ENCODE measurements at places on chromosomes 4 and X. TPM values are rescaled to one million over a fixed set of nuclear protein-coding genes. Genes with fewer than 3 reads are reported as not detected.

The LANCL3 gene
- total RNA-seq = 5.3 TPM

The SPACA5 gene
- not detected for total RNA-seq

The CNGA1 gene
- 2.8 TPM for total RNA-seq

The NLGN3 gene
- not detected for total RNA-seq

The TEX11 gene
- total RNA-seq = not detected

The GCNA gene
- 1.5 TPM for total RNA-seq

The EVC gene
- total RNA-seq = 18.0 TPM

The GAGE13 gene
- not detected for total RNA-seq

The ABCB7 gene
- total RNA-seq = 6.4 TPM

The SH2D1A gene
- total RNA-seq = not detected

The SOX3 gene
- total RNA-seq = not detected

The ART3 gene
- total RNA-seq = 0.55 TPM

The FAM90A26 gene
- total RNA-seq = not detected

The CXCL3 gene
- 94.6 TPM for total RNA-seq

The NAP1L5 gene
- total RNA-seq = 9.2 TPM

The HHIP gene
- not detected for total RNA-seq

The ANK2 gene
- 16.5 TPM for total RNA-seq

The FGFR3 gene
- total RNA-seq = 20.0 TPM

The TKTL2 gene
- total RNA-seq = 0.87 TPM

The SERTM2 gene
- total RNA-seq = 2.2 TPM

The ATP1B4 gene
- total RNA-seq = not detected

The PNPLA4 gene
- total RNA-seq = 28.6 TPM

The GATA1 gene
- not detected for total RNA-seq

The ZNF157 gene
- total RNA-seq = 0.18 TPM

The TKTL1 gene
- total RNA-seq = not detected

The NMU gene
- total RNA-seq = 0.92 TPM

The TMPRSS11B gene
- not detected for total RNA-seq

The ARHGEF6 gene
- total RNA-seq = 8.5 TPM

The PIM2 gene
- total RNA-seq = 1.2 TPM

The SPOCK3 gene
- total RNA-seq = 6.1 TPM

The INTU gene
- total RNA-seq = 9.1 TPM

The TRAM1L1 gene
- total RNA-seq = not detected

The BTK gene
- total RNA-seq = not detected

The GYG2 gene
- 5.4 TPM for total RNA-seq

The HAND2 gene
- total RNA-seq = 22.9 TPM

The HCFC1 gene
- total RNA-seq = 61.6 TPM

Measured in stomach (tissue), 19 donors.